NCI-H187 (cell line): ENCODE measurements at places on chromosomes 5 and 9.

- no peak for DNase-seq
Observed at GRCh38 chr5:167453246-167454030, 838.0 kb upstream of the WWC1 start.

DNA sequence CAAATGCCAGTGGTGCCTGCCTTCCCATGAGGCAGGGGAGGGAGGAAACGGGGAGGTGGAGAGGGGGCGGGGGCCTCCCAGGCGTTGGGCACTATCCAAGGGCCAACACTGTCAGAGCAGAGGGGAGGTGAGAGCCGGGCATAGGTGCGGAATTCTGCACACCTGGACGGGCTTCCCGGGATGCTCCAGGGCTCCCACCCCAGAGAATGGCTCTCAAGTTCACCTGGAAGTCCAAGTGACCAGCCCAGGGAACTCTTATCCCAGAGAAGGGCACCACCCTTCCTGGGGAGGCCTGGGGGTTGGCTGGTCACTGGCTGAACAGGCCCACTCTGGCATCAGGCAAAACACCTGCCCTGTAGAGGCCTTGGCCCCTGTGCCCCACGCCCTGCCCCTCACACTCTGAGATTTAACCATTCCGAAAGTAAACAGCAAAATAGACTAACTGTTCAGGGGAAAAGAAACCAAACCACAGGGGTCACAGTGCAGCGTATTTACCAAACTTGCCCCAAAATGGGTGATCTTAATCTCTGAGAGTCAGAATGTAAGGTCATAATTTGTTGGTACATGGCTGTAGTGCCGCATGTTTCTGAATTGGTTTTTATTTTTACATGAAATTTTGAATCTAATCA is 2.7 kb downstream of the CSF2 start:
- DNase-seq = no peak

DNA sequence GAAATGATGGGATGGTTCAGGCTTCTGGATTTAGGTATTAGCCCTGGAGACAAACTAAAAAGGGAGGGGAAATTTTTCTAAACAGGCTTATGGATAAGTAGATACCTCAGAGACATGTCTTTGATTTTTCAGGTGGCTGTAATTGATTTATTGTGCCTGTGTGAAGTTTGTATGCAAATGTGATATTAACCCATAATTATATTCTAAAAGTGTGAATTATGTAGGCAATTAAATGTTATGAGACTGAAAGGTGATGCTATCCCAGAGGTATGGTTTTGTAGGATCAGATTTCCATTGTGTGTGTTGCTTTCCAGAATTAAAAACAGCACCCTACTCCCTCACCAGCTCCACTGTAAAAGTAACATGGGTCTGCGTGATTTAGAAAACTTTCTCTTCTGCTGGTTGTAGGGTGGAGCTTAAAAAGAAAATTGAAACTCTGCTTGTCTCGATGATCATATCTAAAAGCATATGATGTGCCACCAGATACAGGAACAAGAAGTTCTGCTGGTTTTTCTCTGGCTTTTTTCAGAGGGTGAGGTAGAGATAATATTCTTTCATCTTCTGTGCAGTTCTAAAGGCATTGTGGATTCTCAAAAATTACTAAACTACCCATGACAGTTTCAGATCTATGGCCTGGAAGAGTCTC is 71.8 kb upstream of the TAF11L2 start:
- DNase-seq = no peak

GRCh38 chr9:3721096-3721495 is 195.3 kb upstream of the RFX3 start:
- no peak for DNase-seq
